ENCODE measurements at places on chromosomes 1 and 21.

DNA sequence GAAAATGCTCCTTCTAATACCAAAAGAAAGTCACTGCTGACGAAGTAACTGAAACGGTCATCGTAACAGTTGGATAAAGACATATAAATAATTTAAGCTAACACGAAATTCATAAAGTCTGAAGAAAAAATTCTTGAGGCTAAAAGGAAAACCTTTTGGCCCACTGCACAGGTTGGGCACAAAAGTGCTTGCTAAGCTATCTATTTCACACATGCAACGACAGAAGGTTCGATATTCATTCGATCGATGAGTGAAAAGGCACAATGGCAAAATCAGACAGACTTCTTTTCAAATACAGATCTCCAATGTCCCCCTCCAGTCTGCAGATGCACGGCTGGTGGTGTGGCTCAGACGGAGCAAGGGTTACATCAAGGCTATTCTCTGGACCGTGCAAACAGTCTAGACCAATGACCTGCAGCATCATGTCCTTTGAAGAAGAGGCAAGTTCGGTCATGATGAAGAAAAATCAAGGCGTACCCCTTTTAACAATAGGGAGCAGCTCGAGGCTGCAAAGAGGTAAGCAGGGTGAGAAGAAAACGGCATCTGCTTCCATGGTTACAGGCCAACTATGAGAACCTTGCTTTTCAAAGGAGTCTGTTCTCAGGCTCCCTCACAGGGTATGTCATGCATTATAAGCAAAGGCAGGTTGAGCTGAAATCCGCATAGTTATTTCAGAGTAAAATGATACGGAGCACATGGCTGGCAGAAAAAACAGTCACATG is 579.6 kb downstream of the USP25 start:
- DNase-seq = no peak

DNA sequence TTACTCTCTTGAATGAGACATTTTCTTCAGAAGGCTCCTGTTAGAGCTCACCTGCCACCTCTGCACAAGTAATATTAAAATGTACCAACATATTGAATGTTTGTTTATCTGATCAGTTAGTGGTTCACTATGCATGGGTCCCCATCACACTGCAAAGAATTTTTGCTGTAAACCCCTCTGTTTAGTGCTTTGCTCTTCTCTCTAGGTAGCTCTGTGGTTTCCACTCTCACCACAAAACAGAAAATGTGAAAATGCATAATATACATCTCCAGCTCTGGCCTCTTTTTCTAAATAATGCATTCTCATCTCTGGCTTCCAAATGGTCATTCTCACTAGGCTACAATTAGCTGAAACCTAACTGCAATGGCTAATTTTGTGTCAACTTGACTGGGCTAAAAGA is 176.7 kb downstream of the TRIM33 start:
- DNase-seq = no peak

GRCh38 chr1:109091078-109091838 is 694 bp downstream of the TMEM167B start:
- peak; percentile 53 for DNase-seq

DNA sequence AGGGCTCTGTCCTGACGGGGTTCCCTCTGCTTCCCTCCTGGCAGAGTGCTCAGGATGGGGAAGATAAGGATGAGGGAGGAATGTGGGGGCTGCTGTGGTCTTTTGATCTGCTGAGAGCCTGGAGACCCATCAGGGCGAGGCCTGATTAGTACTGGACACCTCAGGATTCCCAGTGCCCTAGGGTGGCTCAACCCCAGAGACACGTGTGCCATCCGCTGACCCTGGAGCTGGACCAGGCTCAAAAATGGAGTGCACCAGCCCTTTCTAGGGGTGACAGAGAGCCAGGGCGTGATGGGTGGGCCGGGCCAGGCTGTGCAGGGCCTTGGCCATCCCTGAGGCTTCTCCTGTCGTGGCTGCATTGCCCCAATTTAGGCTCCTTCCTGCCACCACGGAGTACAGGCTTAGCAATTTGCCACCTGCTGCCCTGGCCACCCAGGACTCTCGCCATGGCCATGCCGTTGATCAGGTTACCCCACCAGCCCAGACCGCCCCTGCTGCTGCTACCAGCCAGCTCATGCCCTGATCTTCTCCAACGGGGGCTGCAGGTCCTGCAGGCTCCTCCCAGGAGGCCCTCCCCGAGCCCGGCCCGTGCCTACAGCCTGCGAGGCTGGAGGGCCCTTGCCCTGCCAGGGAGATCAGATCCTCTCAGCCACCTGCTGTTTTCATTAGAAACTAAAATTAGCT is 9.5 kb downstream of the WNT4 start:
- no peak for DNase-seq

GRCh38 chr1:55707196-55707595 is 492.0 kb upstream of the USP24 start:
- no peak for DNase-seq

- no peak for DNase-seq
Observed at GRCh38 chr1:243792401-243792800, 57.6 kb downstream of the AKT3 start.

DNA sequence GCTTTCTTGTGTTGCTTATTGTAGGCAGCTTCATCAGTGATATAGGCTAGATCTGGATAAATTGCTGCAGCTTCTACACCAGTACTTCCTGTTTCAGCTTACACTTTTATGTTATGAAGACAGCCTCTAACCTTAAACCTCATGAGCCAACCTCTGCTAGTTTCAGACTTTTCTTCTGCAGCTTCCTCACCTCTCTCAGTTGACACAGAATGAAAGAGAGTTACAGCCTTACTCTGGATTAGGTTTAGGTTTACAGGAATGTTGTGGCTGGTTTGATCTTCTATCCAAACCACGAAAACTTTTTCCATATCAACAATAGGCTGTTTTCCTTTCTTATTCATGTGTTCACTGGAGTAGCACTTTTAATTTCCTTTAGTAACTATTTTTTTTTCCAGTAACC is 76.9 kb upstream of the RNPC3 start:
- DNase-seq = peak; percentile 22

DNA sequence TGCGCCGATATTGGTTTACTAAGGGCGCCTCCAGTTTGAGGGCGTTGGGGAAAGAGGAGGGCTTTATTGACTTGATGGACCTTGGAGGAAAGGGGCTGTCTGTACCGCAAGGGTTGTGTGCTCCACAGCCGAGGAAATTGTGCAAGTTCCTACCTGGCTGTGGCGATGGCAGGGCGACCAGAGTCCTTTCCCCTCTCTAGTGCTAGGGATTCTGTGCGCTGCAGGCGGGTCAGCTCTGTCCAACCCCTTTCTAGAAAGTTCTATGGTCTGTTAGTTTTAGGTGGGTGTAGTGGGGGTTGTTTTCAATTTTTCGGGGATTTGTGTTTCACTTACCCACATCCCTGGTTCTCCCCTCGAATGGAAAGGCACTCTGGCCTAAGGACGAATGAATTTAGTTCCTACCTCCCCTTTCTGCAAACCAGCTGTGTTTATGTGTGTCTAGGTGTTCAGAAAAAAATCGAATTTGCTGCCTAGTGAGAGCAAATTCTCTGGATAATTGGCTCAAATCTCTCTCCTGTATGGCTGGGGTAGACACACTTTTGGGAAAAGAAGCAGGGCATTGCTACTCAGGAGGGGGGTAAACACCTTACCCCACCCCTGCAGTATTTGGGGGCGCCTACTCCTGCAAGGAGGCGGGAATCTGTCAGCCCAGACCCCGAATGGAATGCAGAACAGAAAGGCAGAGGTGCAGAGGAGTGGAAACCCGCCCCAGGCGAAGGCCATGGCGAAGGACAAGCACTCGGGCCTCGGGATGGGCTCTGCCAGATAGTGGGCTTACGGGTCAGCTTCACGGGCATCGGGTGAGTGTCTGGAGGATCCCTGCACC is 2.0 kb downstream of the DMBX1 start:
- no peak for DNase-seq

DNA sequence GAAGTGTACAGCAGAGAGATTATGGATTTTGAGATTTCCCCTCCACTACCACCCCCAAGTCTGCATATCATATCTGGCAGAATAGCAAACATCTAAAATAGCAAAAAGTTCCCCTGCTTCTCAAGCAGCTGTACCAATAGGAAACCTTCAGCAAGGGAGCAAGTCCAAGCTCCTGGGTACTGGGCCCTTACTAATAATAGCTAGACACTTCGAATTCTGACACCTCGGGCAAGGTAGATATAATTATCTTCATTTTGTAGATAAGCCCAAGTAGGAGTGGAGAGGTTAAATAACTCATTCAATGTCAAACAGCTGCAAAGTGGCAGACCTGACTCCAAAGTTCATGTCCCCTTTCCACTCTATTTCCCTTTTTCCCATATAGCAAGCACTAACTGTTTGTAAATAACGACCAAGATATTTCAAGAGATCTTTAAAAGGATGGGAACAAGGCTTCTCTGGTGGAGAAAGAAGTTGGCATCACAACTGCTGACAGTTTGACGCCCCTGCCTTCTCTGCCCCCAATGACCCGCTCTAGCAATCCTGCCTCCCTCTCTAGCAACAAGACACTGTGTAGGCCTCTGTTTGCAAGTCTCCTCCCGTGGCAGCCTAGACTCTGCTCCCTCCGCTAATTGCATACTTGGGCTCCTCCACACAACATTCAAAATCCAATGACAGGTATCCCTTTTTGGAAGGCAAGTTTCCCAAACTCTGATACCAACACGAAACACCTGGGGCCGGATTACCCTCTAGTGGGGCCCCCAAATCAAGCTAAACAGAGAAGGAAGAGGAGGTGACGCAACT is 18.7 kb upstream of the ADAR start:
- DNase-seq = no peak

GRCh38 chr1:212553676-212554075 is 54.9 kb upstream of the ATF3 start:
- DNase-seq = no peak

- DNase-seq = peak; percentile 49
Observed at GRCh38 chr1:81547912-81548303, 252.8 kb upstream of the ADGRL2 start.

- DNase-seq = no peak
Observed at GRCh38 chr1:172447641-172448040, 3.8 kb upstream of the PIGC start.

- no peak for DNase-seq
Observed at GRCh38 chr1:157000686-157001085, 44.9 kb downstream of the ARHGEF11 start.

DNA sequence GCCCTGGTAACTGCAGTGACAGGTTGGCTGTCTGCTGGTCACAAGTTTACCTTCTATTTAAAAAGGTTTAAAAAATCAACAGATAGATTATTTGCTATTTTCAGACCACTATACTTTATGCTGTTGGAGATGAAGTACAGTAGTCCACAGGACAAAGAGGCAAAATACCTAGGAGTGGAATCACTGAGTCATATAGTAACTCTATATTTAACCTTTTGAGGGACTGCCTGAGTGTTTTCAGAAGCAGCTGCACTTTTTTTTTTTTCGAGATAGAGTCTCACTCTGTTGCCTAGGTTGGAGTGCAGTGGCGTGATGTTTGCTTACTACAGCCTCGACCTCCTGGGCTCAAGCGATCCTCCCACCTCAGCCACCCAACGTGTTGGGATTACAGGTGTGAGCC is 11.7 kb downstream of the CNIH4 start:
- DNase-seq = peak; percentile 45

DNA sequence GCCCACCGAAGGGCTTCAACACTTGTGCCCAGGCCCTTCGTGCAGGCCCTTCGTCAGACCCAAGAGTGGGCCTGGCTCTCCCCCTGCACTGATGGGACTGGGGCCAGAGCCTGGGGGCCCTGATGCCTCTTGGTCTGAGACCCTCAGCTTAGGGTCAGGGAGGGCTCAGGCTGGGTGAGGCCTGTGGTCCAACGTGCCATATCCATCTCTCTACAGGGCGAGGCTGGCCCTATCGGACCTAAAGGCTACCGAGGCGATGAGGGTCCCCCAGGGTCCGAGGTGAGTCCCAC is 15.6 kb downstream of the COL6A1 start:
- DNase-seq = no peak

- DNase-seq = no peak
Observed at GRCh38 chr1:200896531-200897196, 2.0 kb downstream of the INAVA start.

DNA sequence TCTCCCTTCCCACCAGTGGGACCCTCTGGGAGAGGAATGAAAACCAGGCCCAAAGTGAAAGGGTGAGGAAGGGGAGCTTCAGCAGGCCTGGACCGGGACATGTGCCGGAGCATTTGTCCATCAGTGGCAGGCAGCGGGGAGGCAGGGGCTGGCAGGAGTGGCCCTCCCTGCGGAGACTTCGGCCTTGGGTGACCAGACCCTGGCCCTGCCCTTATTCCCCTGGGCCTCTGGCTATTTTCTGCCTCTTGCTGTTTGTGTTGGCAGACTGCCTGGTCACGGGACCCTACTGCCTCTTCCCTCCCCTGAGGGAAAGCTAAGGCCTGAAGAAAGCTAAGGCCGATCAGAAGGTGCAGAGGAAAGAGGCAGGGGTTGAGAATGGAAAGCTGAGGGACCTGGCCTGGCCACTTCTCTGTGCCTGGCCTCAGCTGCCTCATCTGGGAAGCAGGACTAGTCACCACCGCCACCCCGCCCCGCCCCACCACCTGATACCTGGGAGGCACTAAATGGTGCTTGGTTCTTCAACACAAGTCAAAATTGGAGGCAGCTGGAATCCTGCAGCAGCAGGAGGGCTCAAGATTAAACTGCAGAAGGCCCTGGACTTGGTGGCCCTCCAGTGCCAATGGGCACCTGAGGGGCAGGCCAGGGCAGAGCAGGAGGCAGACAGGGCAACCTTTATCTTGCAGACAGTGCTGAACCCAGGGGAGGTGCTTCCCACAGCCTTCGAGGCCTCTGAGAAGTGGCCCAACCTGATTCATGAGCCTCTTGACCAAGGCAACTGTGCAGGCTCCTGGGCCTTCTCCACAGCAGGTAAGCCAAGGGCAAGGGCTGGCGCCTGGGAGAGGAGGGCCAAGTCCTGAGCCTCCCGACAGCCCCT is 7.9 kb downstream of the TINAGL1 start:
- DNase-seq = no peak
